ENCODE measurements at places on chromosomes 2 and 18.

DNA sequence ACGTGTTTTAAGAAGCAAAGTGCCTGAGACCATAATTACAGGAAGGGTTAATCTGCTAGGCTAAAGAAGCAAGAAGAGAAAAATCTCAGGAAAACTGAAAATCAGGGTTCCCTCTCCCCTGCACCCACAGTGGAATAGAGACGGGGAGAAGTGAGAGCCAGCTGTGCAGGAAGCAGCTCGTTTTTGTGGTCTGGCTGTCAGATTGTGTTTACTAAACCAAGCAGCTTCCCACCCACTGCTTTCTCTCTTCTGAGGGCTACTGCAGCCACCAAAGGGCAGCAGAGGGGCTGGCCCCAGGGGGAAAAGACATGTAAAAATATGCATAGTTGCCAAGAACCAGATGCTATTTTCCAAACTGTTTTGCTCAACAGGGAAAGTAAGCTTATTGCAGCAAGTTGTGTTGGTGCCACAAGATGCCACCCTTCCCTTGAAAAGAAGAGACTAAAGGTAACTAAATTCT lies 72.6 kb upstream of the THUMPD2 start:
- no peak for DNase-seq

- no peak for DNase-seq
These were observed 357.0 kb downstream of the TSN start for GRCh38 chr2:122112216-122113005.

DNA sequence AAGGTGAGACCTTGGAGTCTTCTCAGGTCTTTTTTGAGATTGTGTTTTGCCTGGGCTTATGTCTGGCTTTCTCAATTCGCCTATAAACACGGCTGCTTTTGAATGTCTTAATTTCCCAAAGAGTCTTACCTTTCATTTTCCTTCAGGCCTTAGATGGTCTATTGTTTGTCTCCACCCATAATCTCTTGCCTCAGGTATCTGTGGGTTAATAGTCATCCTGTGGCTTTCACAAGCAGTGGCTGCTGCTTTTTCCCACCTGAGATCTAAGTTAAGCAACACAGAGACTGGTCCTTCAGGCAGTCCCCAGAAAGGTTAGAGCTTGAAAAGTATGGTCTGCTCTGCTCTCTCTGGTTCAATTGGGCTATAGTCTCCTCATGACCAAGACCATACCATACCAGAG lies 275.3 kb downstream of the INSIG2 start:
- no peak for DNase-seq

DNA sequence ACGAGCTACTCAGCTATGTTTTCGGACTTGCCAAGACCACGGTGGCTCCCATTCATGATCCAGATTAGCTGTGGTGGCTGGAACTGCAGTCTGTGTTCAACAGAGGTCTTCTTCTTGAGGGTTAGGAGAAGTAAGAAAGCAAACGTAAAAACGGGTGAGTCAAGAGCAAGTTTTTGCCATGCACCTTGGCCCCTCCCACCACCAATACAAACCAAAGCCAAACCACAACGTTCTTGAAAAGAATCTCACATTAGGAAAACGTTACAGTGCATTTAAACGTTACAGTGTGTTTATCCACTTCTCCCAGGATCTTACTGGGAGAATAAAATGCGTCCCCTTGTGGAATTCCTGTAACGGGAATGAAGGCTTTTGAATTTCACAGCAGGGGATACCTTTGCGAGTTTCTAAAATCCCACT lies 725 bp downstream of the FBXO48 start:
- peak; percentile 50 for DNase-seq

GRCh38 chr2:127231130-127231865 lies 11.2 kb upstream of the CYP27C1 start:
- DNase-seq: no peak

- DNase-seq: no peak
These were observed 288.5 kb downstream of the SP3 start for GRCh38 chr2:173676647-173677046.

DNA sequence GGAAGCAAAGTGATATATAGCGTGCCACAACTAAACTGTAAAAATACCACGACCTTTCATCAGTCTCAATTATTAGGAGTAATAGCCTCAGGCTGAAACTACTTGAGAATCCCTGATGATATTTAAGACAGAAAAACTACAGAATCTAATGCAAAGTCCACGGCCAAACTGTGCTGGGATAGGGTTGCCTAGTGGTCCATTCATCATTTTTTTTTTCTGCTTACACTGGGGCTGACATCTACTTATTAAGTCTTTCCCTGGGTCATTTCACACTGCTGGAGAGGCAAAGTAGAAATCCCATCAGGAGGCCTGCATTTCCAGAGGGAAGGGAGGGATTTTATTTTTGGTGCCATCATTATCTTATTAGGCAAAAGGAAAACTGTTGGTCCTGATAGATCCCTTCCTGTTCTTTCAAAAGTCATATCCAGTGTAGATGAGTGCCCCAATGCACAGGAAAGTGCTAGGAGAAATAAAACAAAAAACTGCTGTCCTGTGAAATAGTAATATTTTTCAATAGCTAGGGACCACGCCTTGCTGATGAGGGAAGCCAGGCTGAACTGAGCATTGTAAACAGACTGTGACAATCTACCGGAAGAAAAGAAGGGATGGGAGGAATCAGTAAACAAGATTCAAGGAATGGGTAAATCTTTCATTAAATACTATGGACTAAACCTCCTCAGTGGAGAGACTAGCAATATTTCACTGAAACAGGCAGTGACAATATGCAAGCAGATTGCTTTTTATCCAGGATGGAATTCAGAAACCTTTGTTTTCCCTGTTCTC lies 644.3 kb downstream of the IRS1 start:
- no peak for DNase-seq

DNA sequence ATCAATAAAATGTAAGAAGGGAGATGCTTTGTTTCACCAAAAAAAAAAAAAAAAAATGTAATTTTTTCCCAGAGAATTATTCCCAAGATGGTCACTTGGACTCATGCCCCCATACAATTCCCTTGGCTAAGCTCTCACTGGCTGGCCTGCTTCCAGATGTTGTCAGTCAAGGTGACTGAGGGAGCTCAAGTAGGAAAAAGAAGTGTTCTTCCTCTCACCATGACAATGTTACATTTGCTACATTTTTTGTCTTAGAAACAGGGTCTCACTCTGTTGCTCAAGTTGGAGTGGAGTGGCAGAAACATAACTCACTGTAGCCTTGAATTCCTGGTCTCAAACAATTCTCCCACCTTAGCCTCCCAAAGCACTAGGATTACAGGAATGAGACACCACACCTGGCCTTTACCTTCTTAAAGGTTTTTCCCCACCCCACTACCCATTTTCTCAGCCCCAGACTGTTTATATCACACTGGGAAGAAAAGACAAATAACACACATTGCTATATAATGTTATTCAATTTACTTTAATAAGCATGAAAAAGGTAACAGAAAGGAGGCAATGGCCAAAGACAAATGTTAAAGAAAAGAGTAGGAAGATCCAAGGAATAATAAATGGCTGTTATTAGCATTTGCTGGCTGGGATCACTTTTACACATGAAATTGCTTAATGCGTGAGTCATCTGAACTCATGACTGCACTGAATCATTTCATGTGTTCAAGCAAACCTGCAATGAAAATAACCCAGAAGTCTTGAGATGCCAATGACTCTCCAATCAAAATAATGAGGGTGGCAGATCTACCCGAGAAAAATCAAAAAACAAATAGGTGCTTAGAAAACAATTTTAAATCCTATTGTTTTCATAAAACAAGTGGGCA lies 45.2 kb downstream of the ACVR1 start:
- no peak for DNase-seq

DNA sequence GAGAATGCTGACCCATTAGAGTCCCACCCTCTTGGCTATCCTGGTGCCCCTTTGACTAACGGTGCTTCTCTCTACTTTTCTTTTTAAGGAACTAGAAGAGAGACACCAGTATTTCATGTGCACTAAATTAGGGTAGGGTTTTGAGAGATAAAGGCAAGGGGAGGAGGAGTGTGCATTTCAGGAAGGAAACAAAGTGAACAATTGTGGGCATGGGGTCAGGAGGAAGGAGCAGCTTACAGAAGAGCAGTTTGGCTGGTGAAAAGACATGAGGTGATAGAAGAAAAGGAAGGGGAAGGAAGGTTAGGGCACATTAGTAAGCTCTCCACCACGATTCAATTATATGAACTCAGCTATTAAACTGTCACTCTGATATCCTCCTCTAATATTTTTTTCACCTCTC lies 105.8 kb upstream of the CTAGE1 start:
- no peak for DNase-seq

DNA sequence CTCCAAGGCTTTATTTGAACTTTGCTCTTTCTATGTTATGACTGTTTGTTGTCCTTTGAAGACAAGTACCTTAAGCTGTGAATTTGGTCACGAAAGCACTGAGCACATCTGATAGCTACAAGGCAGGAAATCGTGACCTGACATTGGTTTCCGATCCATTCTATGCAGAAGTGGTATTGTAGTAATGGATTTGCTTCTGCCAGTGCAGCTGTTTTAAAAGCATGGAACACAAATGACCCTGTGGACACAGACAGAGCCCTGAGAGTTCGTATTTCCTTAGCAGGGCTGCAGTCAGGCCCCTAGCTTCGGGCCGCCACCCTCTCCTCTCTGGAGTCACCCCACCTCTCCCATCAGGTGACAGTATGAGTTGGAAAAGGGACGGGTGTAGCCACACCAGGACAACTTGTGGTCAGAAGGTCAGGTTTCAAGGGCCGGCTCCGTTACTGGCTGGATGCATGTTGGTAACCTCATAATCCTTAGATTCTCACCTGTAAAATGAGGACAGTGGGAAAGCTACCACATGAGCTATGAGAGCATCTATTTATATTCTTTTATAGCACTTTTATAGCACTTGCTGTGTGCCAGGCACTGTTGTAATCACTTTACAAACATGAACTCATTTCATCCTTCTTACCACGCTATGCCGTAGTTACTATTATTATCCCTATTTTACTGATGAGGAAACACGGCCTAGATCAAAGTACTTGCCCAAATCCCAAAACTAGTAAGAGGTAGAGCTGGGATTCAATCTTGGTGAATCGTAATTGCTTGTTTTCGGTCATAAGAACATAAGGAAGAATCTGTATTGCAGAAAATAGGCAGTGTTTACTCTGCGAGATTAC lies 70.2 kb downstream of the SPATS2L start:
- DNase-seq: no peak

DNA sequence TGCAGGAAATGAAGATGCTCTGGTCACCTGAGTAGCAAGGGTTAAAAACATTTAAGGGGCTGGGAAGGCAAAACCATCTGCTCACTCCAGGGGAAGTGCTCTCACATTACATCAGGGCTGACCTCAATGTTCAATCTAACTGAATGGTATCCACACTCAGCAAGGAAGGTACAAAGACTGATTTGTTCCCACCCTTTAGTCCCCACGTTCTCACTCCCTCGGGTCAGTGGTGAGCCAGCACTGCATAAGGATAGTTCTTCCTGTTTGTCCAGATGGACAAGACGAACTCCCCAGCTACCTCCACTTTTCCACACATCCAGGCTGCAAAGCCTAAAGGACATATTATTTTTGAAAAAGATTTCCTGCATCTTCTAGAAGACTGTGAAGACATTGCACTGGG lies 126.6 kb upstream of the SLC14A2 start:
- DNase-seq: no peak

- no peak for DNase-seq
These were observed 1.3 kb downstream of the BIRC6 start for GRCh38 chr2:32358111-32358482.

DNA sequence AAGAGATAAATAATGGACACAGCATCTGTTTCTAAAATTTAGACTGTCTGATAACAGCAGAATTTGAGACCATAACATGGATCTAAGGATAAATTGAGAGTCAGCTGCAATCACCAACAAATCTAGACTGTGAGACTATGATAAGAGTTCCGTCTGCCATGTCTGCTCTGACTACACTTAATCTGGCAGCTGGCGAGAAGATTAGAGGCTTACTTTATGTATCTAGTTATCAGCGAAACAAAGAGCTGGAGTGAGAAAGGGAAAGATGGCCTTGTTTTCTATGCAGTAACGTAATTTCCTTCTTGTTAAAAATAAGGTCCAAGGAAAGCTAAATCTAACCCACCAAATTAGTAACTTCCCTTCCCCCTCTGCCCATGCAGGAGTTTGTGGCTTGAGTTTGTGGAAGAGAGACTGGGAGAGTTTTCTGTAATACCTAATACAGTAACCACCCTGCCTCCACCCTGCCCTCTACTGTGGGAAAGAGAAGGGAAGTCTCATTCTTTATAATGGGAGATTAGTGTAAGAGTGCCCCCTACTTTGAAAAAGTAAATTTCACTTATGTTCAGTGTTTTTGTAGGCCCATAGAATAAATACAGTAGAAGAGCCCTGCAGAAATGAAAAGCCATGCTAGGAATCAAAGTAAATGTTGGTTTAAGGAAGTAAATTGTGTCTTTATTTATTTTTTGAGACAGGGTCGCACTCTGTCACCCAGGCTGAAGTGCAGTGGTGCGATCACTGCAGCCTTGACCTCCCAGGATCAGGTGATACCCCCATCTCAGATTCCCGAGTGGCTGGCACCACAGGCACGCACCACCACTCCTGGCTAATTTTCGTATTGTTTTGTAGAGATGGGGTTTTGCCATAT lies 27.5 kb downstream of the EML4 start:
- no peak for DNase-seq

- DNase-seq: no peak
These were observed 303.8 kb upstream of the TRIB2 start for GRCh38 chr2:12412898-12413305.

DNA sequence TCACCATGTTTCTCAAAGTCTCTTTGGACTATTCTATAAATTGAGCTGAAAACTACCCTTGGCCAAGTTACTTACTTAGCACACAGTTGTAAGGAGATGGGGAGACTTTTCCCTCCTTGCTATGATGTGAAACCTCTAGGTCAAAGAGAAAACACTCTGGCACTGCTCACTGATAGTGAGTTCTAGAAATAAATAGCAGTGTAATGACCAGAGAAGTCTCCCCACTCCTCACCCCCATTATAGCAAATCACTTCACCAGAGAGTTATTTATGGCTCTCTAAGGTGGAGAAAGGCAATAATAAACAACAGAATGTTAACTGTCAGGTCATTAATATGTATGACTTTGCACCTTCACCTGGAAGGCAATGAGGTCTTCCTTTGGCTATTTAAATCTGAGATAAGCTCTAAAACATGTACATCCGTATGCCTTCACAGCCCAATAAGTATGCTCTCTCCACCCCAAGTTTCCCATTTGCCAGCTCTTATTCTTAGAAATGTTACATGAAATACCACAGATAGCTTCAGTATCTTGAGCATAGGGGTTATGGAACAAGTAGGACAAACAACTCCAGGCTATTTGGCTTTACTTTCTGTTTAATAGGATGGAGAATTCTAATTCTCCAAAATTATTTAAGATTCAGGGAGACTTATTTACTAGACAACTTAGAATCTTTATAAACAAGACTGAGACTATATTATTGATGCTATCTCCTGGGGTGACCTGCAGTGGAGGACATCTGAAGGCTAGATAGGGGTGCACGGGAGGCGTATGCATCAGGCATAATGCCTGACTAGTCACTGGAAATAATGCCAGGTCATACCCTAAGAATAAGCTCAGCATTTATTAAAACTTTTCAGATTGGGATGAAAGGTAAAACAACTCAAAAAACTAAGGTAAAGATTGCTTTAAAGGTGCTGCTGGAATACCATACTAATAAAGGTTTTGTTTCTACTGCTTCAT lies 65.3 kb upstream of the DTNB start:
- no peak for DNase-seq

GRCh38 chr2:170106102-170106840 lies 71.7 kb upstream of the MYO3B start:
- no peak for DNase-seq

- no peak for DNase-seq
These were observed 64.3 kb upstream of the RBMS1 start for GRCh38 chr2:160557903-160558302.
